ENCODE measurements at places on chromosomes 3 and 15. TPM values are rescaled to one million over a fixed set of nuclear protein-coding genes. Genes with fewer than 3 reads are reported as not detected.

Gene SYNM
- total RNA-seq, result 4.1 TPM

Gene FRMD5
- 10.8 TPM for total RNA-seq

Gene GOLGA6L25
- total RNA-seq, result not detected

Gene EIF5A2
- total RNA-seq, result 5.2 TPM

Gene LRTM1
- total RNA-seq, result not detected

Gene IL5RA
- not detected for total RNA-seq

Gene KCNMB2
- total RNA-seq, result 0.13 TPM

Gene GOLGA6L2
- total RNA-seq, result not detected

Gene CACNA2D2
- total RNA-seq, result 0.16 TPM

Gene MFAP1
- total RNA-seq, result 10.1 TPM

Gene RTP1
- total RNA-seq, result not detected

Gene CD96
- not detected for total RNA-seq

Gene PPP1R14D
- not detected for total RNA-seq

Gene C2CD4A
- total RNA-seq, result 0.25 TPM

Gene SCN11A
- total RNA-seq, result not detected

Gene MB21D2
- total RNA-seq, result 14.1 TPM

Gene LRRC3B
- not detected for total RNA-seq

Gene CD80
- total RNA-seq, result not detected

Gene CAND2
- 13.2 TPM for total RNA-seq

Gene C3orf22
- not detected for total RNA-seq

Gene CATSPER2
- total RNA-seq, result 0.33 TPM

Gene ARID3B
- 3.7 TPM for total RNA-seq

Gene ARPP21
- total RNA-seq, result 0.49 TPM

Gene MDFIC2
- not detected for total RNA-seq

Gene POLR2H
- total RNA-seq, result 50.3 TPM

Gene BAHD1
- total RNA-seq, result 13.9 TPM

Gene PLSCR5
- total RNA-seq, result not detected

Gene RPP14
- 8.1 TPM for total RNA-seq

Gene FOXL2NB
- not detected for total RNA-seq

Gene SERINC4
- not detected for total RNA-seq

Gene HCN4
- total RNA-seq, result under 0.01 TPM

Gene PLA2G4E
- not detected for total RNA-seq

Gene MRAS
- 40.2 TPM for total RNA-seq

Gene ITGA11
- total RNA-seq, result 7.8 TPM

Gene SNURF
- 3.8 TPM for total RNA-seq

Gene PLSCR2
- not detected for total RNA-seq

Gene CHRNA5
- 6.0 TPM for total RNA-seq

Gene ECE2
- total RNA-seq, result not detected

Gene PXK
- 13.4 TPM for total RNA-seq

Gene REC114
- not detected for total RNA-seq

Gene CX3CR1
- total RNA-seq, result under 0.01 TPM

Gene GOLGA8N
- 1.9 TPM for total RNA-seq

Gene RASGRP1
- 1.0 TPM for total RNA-seq

Gene EPHB3
- 0.16 TPM for total RNA-seq

Gene SLC24A5
- not detected for total RNA-seq

Gene NUDT16
- total RNA-seq, result 9.1 TPM

Gene RTP4
- total RNA-seq, result not detected
